Psoas muscle (tissue), 8 donors: ENCODE measurements at places on chromosomes 1 and 21. TPM values are rescaled to one million over a fixed set of nuclear protein-coding genes. Genes with fewer than 3 reads are reported as not detected.

The DYNLT4 gene
- total RNA-seq, result not detected

DNA sequence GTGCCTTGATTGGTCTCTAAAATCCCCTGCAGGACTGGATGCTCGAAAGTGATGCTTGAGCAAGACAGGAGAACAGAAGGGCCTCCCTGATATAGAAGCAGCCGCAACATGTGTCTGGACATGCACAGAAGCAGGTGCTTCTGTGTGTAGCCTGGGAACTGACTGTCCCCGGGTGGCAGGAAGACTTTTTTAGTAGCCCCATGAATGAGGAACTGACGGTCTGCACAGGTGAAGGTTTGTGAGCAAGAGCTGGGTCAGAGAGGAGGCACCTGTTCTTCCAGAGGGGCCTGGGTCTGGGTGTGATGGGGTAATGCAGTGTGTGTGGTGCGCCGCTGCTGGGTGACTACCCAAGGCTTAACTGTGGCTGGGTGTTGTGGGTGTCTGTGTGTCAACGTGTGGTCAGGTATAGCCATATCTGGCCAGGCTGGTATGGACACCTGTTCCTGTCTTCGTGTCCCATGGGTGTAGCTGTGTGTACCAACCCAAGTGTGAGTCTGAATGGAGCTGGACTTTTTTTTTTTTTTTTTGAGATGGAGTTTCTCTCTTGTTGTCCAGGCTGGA, 39.1 kb upstream of the FOXO6 start:
- no peak for DNase-seq

The PLA2G4A gene
- total RNA-seq, result 0.57 TPM

The PGLYRP4 gene
- total RNA-seq, result not detected

- DNase-seq, result no peak
Measured at GRCh38 chr1:18481921-18482701, 1.4 kb downstream of the KLHDC7A start.

- no peak for DNase-seq
Measured at GRCh38 chr1:232648316-232648715, 18.4 kb upstream of the SIPA1L2 start.

GRCh38 chr1:64750875-64751274, 6.0 kb downstream of the RAVER2 start:
- no peak for DNase-seq

The SRGAP2C gene
- 12.0 TPM for total RNA-seq

- DNase-seq, result no peak
Measured at GRCh38 chr1:78607334-78607927, 12.8 kb upstream of the IFI44L start.

The OVAAL gene
- not detected for total RNA-seq

The RBBP5 gene
- 12.3 TPM for total RNA-seq

The EEIG2 gene
- 0.90 TPM for total RNA-seq

The DSTYK gene
- total RNA-seq, result 10.0 TPM

DNA sequence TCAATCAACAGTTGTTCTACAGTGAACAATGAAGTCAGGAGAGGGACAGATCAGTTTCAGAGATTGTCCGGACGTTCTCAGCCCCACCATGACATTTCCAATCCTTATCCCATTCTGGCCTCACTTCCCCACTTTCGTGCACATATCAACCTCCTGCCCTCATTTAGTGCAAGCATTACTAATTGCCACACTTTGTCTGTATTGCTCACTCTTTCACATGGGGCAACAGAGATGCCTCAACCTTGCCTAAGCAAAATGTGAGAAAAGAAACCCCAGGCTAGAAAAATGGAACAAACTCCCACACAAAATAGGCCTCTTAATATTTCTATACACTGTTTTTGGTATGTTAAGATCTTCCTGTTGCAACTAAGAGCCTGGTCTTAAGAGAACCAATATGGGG, 8.9 kb upstream of the RGS1 start:
- no peak for DNase-seq

GRCh38 chr1:234231061-234231892, 142.0 kb upstream of the COA6 start:
- DNase-seq, result no peak
